ENCODE measurements at places on chromosomes 6 and 20.
A peak's percentile ranks its signal among the peaks of the same experiment; 100 is the strongest.

- no peak for DNase-seq
These were observed 258.3 kb upstream of the PMEPA1 start for GRCh38 chr20:57968120-57968519.

- DNase-seq = peak; percentile 28
These were observed 18.4 kb upstream of the NUP153 start for GRCh38 chr6:17725083-17725482.

GRCh38 chr20:35333606-35334005 is 41.4 kb upstream of the FAM83C start:
- DNase-seq = no peak

DNA sequence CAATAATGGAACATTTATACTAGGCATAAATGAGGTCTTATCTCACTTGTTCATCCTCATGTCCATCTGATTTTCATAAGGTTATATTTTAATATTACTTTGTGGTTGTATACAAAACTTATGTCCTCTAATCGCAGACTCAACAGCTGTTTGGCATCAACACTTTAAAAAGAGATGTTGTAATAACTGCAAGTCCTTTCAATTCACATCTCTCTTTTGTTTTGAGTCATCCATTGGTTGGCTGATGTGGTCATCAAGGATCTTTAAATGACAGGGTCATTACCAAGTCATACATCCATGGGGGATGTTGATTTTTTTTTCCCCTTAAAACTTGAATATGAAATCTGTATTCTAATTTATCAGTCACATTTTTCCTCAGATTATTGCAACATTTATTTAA is 299.4 kb upstream of the NRSN1 start:
- DNase-seq = no peak

DNA sequence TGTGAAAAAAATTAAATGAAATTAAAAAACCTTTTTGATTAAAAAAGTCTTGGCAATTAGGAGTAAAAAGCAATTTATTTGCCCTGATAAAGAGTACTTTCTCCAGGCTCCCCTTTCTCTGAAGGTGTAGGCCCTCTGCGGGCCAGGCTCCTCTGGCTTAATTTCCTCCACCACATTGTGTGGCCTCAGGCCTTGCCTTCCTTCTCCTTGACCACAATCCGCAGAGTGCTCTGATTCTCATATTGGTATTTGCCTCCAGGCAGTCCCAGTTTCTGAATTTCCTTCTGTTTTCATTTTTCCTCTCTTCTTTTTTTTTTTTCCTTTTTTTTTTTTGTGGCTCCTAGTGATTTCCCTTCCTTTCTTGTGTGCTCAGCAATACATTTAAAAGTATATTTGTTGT is 96.4 kb downstream of the AIG1 start:
- DNase-seq = no peak

GRCh38 chr6:145025488-145025887 is 709.8 kb downstream of the EPM2A start:
- no peak for DNase-seq

GRCh38 chr20:6663104-6663503 is 104.4 kb upstream of the BMP2 start:
- DNase-seq = no peak

- no peak for DNase-seq
These were observed 54.6 kb downstream of the FARS2 start for GRCh38 chr6:5315881-5316280.

- DNase-seq = no peak
These were observed 86.5 kb downstream of the LYRM4 start for GRCh38 chr6:5174244-5174643.
